ENCODE measurements at places on chromosomes 6 and 20.

- DNase-seq = no peak
Measured at GRCh38 chr6:53765270-53765669, 29.5 kb upstream of the LRRC1 start.

GRCh38 chr6:30810813-30811339, 66.5 kb upstream of the IER3 start:
- no peak for DNase-seq

- no peak for DNase-seq
Measured at GRCh38 chr6:146883640-146884531, 285.1 kb downstream of the ADGB start.

- DNase-seq = no peak
Measured at GRCh38 chr6:6711832-6712448, 123.4 kb downstream of the LY86 start.

- no peak for DNase-seq
Measured at GRCh38 chr20:59780494-59781185, 152.8 kb downstream of the SYCP2 start.

DNA sequence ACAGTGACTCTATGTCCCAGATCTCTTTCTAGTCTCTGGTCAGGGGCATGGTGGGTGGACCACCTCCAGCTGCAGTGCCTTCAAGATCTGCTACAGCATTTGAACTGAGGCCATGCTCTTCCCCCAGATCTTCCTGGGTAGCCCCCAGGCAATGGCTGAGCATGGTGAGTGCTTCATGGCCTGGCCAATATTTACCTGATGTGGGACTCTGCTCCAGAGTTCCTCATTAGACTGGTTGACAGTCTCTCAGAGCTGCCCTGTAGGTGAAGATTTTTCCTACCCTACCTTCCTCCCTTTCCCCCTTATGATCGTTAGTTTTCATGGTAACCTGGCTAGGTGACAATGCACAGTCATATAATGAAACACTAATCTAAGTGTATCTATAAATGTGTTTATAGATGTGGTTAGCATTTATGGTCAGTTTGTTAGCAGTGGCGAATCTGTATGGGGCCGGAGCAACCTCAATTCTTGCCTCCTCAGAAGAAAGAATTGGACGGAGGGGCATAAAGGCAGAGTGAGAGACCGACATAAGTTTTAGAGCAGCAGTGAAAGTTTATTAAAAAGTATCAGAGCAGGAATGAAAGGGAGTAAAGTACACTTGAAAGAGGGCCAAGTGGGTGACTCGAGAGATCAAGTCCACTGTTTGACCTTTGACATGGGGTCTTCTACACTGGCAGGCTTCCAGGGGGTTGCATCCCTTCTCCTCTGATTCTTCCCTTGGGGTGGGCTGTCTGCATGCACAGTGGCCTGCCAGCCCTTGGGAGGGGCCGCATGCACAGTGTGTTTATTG, 256.3 kb downstream of the CD83 start:
- no peak for DNase-seq

DNA sequence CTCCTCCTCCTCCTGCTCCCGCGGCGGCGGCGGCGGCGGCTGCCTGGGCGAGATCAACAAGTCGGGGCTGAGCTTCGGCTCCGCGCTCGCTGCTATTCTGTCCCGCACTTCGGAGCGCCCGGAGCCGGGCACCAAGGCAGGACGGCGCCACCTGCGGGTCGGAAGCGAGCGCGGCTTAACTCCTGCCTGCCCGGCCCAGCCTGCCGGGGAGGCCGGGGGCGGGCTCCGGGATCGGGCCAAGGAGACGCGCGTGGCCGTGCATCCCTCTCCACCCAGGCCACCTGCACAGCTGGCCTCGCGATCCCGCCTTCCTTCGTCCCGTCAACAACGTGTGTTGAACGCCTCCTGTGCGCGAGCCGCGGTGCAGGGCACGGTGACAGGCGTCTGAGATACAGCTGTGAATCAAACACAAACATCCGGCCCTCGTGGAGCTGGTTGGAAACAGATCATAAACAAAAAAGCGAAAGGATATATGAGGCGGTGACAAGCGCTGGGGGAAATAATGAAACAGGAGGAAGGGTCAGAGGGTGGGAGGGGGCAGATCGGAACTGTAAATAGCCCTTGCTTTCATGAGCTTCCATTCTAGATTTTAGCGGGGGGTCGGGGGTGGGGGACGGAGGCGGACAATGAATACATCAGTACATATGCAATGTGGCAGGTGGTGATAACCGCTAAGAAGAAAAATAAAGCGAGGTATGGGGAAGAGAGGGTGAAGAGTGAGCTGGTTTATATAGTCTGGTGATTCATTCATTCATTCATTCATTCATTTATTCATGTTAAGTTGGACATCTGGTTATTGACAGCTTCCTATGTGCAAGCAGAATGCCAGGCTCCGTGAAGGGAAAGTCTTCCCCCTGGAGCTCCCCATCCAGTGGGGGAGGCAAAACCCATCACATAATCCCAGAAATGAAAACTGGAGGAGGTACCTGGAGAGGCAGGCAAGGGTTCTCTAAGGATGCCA, 2.0 kb upstream of the KCNB1 start:
- no peak for DNase-seq

GRCh38 chr6:144632266-144632665, 347.1 kb downstream of the UTRN start:
- no peak for DNase-seq

DNA sequence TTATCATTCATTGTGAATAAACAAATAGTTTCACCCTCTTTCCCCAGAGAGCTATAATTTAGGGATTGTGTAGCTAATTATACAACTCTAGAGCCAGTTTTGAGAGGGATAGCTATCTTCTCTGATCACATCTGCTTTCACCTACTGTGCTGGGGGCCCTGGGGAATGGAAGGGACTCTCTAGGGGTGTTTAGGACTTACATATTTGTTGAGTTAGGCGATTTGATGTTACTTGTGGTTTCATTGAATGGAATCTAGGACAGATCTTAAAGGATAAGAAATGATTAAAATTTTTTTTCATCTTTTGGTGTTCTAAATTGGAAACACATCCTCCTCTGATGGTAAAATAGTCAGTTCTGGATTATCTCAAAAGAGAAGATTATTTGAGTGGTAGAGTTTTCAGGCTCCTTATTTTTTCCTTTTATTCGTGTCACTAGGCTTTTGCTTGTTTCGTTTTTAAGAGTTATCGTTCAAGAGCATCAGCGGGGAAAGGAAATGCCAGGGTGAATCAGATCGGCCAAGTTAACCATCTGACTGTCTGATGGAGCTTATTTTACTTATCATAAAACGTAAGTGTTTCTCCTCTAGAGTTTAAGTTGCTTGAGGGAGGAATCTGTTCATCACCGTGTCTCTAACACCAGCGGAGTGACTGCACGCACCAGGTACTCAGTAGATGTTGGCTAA, 236.7 kb downstream of the FARS2 start:
- no peak for DNase-seq

DNA sequence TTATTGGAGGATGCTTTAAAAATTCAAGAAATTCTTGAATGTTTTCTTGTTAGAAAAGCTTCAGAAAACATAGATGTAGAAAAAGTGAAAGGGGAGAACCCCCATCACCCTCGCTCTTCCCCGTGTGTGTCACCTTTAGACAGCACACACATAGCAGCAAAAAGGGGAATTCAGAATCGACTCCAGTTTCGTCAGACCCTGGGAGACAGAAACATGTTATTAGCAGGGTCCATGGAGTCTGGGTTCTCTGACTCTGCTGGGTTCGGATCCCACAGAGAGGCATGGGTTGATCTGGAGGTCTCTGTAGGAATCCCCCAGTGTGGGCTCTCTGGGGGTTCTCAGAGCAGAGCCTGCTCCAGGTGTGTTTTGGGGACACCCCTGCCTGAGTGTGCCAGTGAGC, 43.7 kb downstream of the ARHGAP40 start:
- no peak for DNase-seq

DNA sequence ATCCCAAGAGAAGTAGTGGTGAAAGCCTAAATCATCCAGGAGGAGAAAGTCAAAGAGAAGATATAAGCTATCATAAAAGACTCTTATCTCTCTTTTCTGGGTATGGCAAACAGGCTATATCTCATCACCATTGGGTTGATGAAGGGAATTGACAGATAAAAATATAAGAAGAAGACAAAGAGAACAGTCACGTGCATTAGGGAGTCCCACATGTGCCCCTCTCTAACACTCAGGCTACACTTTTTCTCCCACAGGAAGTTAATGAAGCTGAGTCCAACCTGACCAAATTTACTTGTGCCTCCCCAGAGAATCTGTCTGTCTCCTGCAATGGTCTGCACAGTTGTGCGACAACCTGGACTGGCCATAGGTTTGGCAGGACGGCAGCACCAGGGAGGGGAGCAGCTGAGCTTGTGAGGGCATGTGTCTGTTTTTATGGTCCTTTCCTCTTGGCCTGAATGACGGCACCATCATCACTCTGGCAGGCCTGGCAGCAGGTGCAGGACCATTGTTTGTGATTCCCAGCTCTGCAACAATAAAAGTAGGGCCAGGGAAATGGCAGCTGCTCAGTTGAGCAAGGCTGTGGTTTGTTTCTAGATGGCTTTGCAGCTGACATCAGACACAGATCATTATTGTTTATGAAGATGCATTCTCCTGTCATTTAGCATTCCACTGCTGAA, 144.5 kb upstream of the MCHR2 start:
- DNase-seq = no peak

- no peak for DNase-seq
Measured at GRCh38 chr6:83879746-83880145, 20.3 kb downstream of the CYB5R4 start.

DNA sequence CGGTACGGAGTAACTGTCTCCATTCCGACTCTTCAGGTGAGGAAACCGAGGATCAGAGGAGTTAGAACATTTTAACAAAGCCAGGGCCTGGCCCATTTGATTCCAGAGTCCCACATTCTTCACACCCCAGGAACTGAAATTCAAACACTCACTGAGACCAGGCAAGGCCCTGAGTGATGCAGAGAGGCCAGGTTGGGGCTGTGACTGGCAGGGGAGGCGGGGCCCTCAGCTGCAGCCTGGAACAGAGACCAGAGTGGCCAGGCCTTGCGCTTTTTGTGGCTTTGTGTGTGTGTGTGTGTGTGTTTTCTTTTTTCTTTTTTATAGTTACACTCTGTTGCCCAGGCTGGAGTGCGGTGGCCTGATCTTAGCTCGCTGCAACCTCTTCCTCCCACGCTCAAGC, 57.2 kb downstream of the BCAS4 start:
- no peak for DNase-seq

GRCh38 chr6:128648022-128648598, 127.7 kb upstream of the PTPRK start:
- DNase-seq = no peak

- no peak for DNase-seq
Measured at GRCh38 chr6:136803608-136804007, 11.3 kb upstream of the MAP3K5 start.

DNA sequence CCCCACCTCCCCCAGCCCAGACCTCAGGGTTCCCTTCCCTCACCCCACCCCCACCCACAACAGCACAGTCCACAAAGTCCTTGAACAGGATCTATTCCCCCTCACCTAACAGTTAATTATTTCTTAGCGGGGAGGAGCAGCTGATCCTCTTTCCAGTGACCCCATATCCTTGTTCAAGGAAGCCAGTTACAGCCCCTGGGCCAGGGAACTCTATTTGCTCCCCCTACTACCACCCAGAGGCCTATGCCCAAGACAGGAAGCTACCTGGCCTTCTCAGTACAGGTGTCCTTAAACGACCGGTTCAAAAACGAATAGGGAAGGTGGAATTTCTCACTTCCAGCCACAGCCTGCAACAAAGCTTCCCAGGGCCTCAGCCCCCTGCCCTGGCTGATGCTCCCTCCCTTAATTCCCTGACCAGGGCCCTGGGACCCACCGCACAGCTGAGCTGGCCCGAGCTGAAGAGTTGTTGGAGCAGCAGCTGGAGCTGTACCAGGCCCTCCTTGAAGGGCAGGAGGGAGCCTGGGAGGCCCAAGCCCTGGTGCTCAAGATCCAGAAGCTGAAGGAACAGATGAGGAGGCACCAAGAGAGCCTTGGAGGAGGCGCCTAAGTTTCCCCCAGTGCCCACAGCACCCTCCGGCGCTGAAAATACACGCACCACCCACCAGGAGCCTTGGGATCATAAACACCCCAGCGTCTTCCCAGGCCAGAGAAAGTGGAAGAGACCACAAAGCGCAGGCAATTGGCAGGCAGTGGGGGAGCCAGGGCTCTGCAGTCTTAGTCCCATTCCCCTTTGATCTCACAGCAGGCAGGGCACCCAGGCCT, 778 bp downstream of the MCCD1 start:
- DNase-seq = no peak

- DNase-seq = no peak
Measured at GRCh38 chr20:23452776-23453175, at the start of gene CST11. TSS of gene CST11 (minus strand) at chr20:23452876. CDS start at chr20:23452811, 65 bp downstream.

- DNase-seq = no peak
Measured at GRCh38 chr6:40799296-40800140, 212.4 kb upstream of the LRFN2 start.

- no peak for DNase-seq
Measured at GRCh38 chr20:40276301-40276700, 412.7 kb downstream of the MAFB start.

All from activated naive CD4-positive, alpha-beta T cell (primary cell).